T1000 (cell line): ENCODE measurements at places on chromosomes 6 and 20.

DNA sequence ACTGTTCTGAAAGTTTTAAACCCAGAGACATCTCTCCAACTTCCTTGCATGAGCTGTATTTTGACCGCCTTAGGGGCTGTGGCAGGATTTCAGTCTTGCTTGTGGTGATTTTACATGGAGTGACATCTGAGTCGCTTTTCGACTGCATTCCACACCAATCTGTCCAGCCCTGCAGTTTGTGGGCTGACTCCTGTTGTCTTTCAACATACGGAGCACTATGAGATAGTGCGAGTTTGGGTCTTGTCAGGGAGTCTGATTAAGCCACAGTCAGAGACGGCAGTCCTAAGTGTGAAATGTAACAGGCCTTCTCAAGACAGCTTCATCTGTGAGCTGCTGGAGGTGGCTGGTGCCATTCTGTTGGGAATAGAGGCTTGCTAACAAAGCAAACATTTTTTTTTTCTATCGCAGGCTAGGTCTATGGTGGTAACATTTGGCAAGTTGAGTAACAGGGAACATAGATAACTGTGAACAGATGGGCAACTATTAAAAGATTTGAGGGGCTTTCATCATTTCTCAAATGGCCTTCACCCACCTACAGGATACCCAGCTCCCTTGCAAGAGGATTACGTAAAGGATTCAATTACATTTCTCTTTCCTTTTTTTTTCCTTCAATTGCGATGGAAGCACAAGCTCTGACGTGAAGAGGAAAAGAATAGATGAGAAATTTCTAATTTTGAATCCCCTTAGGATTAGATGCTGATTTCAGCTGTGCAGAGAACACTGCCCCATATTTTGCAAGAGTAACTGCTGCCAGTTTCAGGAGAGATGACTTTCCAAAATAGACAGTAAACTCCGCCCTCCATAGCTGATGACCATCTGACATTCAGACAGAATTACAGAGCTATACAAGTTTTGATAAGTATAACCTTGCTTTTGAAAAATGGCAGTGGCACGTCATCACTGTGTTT lies 25.1 kb downstream of the CAP2 start:
- no peak for DNase-seq

- DNase-seq, result no peak
These were observed 19.7 kb downstream of the PPIL6 start for GRCh38 chr6:109420751-109421150.

- no peak for DNase-seq
These were observed 3.1 kb upstream of the CSE1L start for GRCh38 chr20:49043000-49043399.

GRCh38 chr6:137944793-137945498 lies 77.9 kb downstream of the TNFAIP3 start:
- DNase-seq, result no peak

- DNase-seq, result no peak
These were observed 144.5 kb upstream of the MCHR2 start for GRCh38 chr6:100138346-100139022.

GRCh38 chr6:6700407-6701270 lies 112.1 kb downstream of the LY86 start:
- DNase-seq, result no peak

- DNase-seq, result no peak
These were observed 13.4 kb upstream of the IP6K3 start for GRCh38 chr6:33759887-33760629.

DNA sequence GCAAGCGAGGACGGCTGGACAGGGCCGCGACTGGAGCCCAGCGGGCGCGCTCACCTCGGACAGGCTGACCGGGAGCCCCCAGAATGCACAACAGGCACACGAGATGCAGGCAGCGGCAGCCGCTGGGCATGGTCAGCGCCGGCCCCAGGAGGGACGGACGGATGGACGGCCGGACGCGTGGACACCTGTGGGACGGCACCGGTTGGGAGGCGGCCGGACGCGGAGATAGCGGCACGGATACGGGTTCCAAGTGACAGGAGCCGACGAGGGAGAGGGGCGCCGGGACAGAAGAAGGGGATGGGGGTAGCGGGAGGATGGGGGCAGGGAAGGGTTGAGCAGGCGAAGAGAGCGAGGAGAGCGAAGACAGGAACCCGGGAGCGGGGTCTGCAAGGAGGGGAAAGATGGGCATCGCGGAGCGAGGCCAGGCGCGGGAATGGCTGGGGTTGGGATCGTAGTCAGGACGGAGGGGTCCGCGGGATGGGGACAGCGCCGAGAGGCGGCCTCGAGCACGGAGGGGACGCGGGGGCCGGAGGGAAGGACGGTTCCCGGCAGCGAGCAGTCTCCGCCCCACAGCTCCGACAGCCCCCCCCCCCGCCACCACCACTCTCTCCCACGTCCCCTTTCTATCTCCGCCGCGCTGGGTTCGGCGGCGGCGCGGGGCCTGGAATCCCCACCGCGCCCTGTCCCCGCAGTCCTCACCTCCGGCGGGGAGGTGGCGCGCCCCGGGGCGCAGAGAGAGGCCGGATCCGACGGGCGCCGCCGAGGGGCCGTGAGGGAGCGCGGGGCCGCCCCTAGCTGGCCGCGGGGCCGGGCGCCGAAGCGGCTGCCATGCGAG lies 435 bp downstream of the DLK2 start:
- peak; percentile 75 for DNase-seq

- DNase-seq, result no peak
These were observed 333.7 kb downstream of the ZFAND3 start for GRCh38 chr6:38153076-38153797.

GRCh38 chr6:66851930-66852329 lies 1144.9 kb upstream of the EYS start:
- no peak for DNase-seq

DNA sequence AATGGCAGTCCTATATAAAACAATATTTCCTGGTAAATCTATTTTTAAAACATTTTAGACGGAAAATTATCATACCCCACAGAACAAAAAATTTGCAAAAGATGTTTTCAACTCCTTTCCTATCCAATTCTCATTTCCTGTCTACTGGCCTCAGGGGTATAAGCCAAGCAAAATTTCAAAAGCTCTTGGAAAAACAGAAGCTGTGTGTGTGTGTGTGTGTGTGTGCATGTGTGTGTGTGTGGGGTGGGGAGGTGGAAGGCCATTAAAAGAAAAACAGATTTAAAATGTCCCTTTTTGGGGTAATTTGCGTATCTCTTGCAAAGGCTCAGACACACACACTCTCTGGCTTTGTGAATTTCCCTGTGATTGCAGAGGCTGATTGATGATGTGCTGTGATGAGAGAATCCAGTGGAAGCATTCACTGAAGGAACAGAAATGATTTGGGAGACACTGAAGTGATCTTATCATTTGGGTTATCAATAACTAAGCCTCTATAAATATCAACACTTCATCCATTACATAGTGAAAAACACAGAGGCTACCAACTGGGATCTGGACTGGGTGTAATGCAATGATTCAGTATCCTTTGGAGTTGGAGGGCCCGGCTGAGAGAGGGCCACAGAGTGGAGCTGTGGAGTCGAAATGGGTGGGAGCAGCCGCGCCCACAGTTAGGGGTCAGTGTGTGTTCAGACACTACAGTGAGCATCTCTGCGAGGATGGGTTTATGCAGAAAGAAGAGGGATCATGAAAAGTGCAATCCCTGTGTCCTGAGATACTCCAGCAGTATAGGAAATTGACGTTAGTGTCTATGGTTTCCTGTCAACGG lies 106.8 kb upstream of the PREP start:
- DNase-seq, result no peak

- DNase-seq, result no peak
These were observed 60.6 kb downstream of the IGF2R start for GRCh38 chr6:160029525-160029924.

DNA sequence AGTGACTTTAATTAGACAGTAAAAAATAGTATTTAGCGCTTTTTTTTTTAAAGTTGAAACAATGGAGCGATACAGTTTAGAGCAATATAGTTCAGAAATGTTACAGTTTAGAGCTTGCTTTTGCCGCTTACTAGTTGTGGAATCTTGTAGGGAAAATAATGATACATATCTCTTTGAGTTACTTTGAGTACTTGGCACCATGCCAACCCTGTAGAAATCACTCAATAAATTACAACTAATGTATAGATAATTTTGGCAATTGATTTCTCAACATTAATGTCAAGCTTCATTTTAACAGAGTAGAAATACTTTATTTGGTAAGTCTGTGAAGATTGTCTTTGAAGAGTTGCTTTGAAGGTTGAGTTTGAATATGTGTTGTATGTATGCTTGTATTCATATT lies 27.4 kb downstream of the CDC40 start:
- no peak for DNase-seq

DNA sequence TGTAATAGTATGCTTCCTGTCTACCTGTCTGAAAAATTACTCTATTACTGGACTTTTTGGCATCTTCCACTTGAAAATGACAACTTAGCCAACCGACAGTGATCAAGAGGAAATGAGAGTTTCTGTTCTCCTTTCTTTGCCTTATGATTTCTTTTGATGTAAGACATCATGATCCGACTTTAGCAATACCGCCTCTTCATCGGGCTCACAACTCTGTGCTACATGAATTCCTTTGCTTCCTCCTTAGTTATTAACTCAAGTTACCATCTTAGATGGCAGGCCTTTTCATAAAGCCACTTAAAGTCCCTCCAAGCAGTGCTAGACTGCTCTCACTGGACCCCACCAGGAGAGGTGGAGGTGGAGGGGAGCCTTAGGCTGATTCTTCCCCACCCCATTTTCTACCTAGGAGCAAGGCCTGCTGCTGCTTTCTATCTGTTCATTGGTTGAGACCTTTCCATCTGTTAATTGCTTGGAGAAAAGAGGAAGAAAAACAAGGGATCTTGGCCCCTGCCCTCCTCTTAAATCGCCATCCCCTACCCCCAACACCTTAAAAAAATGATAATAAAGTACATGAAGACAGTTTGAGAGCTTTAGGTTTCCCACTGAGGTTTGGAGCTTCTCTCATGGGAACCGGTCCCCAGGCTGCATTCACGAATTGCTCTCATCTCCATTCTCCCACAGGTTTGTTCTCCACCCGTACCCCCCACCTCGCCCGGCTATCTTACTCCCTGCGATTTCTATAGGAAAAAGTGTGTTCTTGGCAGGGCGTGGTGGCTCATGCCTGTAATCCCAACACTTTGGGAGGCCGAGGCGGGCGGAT lies 21.6 kb upstream of the MCM3 start:
- DNase-seq, result no peak

- no peak for DNase-seq
These were observed 7.6 kb upstream of the SYNDIG1 start for GRCh38 chr20:24461848-24462247.

- DNase-seq, result no peak
These were observed 15.6 kb downstream of the MAFB start for GRCh38 chr20:40673442-40673841.

GRCh38 chr20:54608039-54608745 lies 132.8 kb downstream of the DOK5 start:
- DNase-seq, result no peak
